ENCODE measurements at places on chromosomes 4 and X.

DNA sequence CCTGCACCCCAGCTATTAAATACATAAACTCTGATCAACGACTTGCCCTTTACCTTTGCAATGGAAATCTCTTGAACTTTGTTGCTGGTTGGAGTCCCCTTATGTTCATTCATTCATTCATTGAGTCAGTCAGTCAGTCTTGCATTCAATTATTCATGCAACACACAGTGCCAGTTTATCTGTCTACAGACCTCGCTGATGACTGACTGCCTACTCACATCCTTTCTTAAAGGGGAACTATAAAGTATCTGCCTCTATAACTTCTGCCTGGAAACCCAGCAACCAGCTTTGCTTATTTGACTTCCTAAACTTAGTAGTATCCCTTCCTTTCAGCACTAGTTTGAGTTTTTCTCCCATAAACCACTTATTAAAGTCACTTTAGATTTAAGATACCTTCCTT is 620.8 kb upstream of the ADGRL3 start:
- DNase-seq: no peak

DNA sequence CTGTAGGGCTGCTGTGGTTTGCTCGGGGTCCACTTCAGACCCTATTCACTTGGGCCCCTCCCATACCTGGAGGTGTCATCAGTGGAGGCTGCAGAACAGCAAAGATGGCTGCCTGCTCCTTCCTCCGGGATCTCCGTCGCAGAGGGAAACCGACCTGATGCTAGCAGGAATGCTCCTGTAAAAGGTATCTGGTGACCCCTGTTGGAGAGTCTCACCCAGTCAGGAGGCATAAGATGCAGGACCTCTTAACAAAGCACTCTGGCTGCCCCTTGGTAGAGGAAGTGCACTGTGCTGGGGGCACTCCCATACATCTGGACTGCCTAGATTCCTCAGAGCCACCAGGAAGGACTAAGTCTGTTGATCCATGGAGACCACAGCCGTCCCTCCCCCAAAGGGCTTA is 296.9 kb downstream of the GRID2 start:
- no peak for DNase-seq

DNA sequence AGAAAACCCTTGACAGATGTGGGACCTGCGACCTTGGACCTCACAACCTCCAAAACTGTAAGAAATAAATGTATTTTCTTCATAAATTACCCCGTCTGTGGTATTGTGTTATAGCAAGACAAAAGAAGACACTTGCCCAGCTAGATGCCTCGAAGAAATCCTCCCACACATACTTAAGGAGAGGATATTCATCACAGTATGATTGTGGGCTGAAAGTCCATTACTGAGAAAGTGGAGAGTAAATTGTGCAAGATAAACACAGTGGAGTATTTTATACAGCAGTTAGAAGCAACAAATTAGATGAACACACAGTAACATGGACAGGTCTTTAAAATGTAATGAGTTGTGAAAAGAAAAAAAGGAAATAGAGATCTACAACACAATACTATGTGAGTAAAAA is 25.8 kb upstream of the PLA2G12A start:
- DNase-seq: no peak

DNA sequence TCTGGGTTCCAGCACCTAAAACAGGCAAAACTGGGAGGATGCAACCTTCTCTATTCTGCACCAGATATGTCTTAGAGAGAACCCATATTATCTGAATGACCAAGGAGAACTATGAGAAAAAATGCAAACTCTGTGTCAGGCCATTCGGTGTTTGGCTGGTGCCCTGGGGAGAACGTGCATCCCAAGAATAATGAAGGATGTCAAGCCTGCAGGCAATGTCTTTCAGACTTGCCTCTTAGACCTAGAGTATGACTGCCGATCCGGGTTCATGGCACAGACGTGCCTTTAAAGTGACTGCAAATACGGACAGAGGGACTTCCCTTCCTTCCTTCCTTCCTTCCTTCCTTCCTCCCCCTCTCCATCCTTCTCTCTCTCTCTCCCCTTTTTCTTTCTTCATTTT is 6.9 kb downstream of the XAGE1B start:
- DNase-seq: no peak

- DNase-seq: no peak
Measured at GRCh38 chrX:47633689-47634590, 4.2 kb upstream of the CFP start.

DNA sequence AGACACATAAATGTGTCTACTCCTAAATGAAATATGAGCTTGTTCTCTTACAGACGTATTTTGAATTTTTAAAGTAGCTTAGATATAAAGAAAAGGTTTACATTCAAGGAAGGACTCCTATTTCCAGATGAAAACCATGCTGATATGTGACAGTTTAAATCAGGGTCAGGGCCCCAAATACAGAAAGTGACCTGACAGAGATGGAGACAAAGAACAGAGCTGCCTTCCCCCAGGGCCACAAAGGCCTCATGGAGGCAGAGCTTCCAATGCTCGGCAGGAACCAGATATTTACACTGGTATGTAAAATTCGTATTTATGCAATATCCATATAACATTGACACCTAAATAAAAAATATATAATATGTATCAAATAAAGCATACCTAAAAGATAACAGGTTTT is 124.0 kb downstream of the PRDM5 start:
- DNase-seq: no peak

GRCh38 chrX:11641349-11642065 is 24.2 kb downstream of the ARHGAP6 start:
- DNase-seq: no peak

DNA sequence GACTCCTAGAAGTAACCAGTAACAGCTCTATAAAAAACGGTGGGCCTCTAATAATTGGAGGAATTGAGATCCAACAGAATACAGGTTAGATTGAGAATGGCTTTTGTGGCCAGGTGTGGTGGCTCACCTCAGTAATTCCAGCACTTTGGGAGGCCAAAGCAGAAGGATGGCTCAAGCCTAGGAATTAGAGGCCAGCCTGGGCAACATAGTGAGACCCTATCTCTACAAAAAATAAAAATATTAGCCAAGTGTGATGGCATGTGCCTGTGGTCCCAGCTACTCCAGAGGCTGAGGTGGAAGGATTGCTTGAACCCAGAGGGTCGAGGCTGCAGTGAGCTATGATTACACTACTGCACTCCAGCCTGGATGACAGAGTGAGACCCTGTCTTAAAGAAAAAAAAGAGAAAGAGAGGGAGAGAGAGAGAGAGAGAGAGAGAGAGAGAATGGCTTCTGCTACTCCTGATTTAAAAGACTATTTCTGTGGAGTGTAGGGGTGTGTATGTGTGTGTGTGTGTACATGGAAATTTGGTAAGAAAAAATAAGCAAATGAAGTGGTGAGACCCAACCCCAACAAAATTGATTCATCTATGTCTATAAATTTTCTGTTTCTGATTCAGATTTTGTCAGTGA is 89.3 kb downstream of the FRMPD4 start:
- DNase-seq: no peak

GRCh38 chr4:86960557-86960961 is 25.7 kb downstream of the AFF1 start:
- no peak for DNase-seq

DNA sequence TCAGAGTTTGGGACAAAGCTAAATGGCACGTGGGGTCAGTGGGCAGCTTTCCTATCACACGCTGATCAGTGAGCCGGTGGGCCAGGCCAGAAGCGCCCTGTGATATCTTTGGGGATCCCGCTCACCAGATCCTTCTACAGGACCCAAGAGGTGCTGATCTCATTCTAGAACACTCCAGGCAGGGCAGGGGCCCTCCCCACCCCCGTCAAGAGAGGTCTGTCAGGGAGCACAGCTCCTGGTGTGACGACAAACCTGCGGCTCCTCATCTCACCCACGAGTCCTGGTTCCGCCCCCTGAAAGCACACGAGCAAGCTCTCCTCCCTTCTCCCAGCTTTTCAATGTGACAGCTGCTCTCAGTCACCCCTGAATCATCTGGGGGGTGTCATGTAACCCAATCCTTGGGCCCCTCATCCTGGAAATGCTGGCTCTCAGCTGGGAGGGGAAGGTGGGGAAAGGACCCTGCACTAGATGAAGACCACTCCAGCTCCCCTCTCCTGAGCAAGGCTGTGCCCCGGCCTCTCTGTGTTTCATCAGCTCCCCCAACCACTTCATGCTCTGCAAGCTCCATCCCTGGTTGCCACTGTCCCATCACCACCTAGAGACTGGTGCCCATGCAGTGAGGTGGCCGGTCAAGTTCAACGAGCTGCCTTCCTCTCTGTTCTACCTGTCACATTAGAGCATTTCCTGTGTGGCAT is 4.6 kb downstream of the HCFC1 start:
- no peak for DNase-seq

DNA sequence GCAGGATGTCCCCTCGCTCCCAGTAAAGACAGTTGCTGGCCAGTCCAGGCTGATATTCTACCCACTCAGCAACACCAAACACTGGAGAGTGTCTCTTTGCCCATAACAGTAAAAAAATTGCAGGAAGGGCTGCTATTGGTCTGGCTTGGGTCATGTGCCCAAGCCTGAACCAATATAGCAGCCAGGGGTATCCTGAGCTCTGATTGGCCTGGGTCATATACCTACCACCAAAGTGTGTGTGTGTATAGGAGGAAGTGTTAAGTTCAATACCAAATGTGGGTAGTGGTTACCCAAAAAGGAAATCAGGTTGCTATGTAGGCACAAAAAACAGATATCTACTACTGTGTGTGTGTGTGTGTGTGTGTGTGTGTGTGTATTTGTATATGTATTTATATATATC is 373.2 kb downstream of the BCOR start:
- no peak for DNase-seq

- no peak for DNase-seq
Measured at GRCh38 chr4:2787230-2788100, 5.4 kb upstream of the SH3BP2 start.

DNA sequence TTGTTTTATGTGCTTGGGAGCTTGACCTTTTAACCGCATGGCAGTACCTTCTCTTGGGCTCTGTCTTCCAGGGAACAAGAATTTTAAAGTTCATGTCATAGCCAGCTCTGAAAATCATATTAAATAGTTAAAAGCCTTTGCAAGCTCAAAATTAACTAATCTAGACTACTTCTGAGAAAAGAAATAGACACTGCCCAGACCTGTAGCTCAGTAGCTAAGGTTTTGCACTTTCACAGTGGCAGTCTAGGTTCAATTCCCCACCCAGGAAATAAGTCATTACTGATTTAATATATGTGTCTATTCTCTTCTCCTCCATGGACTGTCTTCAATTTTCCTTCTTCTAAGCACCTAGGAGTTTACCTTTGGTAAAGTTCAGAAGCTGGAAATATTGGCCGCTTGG is 27.4 kb downstream of the HSD17B11 start:
- no peak for DNase-seq

DNA sequence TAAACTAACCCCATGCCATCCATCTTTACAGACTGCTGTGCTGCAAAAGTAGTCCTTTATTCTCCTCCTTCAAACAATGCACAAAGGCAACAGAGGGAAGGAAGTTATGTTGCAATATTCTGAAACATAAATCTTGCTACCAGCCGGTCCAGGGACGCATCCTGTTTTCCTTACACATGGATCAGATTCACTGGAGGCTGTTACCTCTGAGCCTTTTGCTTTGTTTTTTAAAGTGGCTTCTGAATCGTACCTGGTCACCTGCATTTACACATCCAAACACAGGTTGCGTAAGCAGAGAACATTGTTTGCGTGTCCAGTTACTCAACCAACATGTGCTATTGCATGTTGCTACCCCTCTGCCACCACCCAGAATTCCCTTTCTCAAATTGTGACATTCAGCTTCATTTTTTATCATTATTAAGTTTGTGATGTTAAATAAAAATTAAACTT is 8.8 kb downstream of the PPARGC1A start:
- DNase-seq: no peak

DNA sequence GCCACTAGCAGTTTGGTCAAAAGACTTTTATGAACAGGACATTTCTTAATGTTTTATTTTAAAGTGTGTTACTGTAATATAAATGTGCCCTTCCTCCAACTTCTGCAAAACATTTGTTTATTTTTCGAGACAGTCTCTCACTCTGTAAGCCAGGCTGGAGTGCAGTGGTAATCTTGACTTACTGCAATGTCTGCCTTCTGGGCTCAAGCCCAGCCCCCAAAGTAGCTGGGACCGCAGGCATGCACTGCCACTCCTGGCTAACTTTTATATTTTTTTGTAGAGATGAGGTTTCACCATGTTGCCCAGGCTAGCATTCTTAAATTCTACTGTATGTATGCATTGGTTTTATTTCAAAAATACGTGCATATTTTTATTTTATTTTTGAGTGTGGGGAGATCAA is 1201.9 kb downstream of the STIM2 start:
- DNase-seq: no peak

- no peak for DNase-seq
Measured at GRCh38 chrX:19659929-19660328, 144.6 kb upstream of the MAP3K15 start.

DNA sequence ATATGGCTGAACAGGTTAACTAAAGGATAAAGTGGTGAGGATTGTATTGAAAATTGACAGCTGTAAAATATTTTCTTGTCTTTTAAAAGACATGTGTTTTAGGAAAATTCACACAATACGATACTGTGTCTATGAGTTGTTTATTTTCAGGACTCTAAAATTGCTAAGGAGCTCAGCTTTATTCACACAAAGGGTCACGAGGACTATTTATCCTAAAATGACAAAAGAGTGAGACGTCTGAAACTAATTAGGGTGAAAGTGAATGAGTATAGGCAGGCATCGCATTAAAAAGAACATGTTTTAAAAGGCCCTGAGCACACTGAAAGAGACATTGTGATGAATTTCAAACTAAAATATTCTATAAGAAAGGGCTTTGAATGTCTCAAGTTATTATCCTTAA is 304.7 kb downstream of the SH2D1A start:
- no peak for DNase-seq

DNA sequence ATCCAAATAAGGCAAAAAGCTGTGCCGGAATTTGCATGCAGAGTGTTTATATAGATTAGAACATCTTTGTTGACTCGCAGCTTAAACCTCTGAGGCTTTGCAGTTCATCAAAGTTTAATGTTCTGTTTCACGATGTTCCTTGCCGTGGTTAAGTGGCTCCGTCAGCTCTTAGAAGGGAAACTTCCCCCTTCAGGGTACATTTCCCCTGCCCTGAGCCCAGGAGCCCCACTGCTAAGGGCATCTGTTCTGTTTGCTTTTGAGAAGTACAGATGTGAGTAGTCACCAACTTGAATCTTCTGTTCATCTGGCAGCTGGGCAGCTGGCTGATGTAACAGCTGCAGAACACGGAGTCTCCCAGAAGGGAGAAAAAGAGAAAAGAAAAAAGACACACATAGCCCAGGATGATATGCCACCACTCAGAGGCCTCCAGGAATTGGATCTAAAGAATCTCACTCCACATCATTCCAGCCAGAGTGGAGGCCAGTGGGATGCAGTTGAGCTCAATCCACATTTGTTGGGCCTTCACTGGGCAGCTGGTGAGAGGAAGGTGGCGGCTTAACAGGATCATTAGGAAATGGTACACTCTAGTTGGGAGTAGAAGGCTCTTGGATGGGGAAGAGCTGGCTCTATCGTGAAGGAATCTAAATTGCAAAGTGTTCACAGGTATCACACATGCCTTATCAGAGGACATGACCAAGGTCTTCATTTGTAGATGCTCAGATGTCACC is 178.7 kb upstream of the RBPJ start:
- DNase-seq: no peak

DNA sequence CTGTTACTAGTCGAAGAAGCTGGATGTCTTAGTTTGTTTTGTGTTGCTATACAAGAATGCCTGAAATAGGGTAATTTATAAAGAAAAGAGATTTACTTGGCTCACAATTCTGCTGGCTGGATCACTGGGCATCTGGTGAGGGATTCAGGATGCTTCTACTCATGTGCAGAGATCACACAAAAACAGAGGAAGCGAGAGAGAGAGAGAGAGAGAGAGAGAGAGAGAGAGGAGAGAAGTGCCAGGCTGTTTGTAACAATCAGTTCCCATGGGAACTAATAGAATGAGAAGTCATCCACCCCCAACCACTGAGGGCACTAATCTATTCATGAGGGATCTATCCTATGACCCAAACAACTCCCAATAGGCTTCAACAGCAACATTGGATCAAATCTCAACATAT is 66.2 kb upstream of the FAM9A start:
- no peak for DNase-seq

Measured in stimulated activated CD4-positive, alpha-beta T cell treated with anti-CD3 and anti-CD28 coated beads, Interleukin-1b, Interleukin-23, amount 100 ng/mL, for 1 hour (primary cell).